WERI-Rb-1 (cell line): ENCODE measurements at places on chromosomes 5 and 9.

DNA sequence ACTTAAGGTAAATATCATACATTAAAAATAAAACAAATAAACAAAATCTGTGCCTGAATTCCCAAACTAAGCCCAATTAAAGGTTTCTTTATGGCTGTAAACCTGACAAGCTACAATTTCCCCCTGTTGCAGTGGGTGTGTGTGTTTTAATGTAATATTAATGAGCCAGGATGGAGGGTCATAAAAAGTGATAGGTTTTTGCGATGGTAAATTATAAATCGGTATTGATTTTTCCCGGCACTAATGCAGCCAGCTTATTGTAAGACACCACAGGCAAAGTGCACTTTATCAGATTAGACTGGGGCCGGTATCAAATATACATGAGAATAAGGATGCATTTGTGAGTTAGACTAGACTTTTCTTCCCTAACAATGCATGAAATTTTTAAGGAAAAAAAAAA is 120.4 kb downstream of the EBF1 start:
- peak; percentile 16 for DNase-seq

- no peak for DNase-seq
Measured at GRCh38 chr9:76697554-76697953, 66.7 kb upstream of the PCA3 start.

DNA sequence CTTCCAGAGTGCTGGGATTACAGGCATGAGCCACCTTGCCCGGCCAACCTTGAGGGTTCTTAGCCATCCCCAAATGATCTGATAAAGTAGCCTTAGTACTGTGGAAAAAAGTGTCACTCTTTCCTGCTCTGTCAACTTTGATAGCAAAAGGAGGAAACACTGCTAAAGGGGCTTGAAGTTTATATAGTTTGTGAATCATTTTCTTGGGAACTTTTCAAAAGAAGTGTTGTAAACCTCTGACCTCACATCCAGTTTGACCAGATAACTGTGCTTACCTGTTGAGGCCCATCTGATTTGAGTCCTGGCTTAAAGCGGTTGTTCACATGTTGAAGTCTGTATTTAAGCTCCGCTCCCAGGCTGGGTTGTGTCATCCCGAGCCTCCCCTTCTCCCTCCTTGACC is 303.3 kb downstream of the DOCK8 start:
- no peak for DNase-seq

GRCh38 chr5:1173485-1174070 is 27.8 kb upstream of the SLC6A19 start:
- no peak for DNase-seq

DNA sequence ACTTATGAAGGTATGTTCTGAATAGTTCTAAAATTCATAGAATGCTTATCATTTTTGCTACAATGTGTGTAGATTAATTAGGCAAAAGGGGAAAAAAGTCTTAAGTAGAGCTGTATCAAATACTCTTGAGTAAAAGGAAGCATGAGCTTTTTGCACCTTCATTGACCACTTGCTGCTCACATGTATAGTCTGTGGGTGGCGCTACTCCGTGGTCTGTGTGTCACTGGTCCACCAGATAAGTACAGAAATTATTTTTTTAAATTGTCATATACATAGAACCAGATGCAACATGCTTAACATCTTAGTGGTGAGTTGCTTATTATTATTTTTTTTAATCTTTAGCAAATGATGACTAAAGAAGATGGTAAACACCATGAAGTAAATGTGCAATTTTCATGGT is 130.2 kb downstream of the MAN2A1 start:
- DNase-seq = no peak

DNA sequence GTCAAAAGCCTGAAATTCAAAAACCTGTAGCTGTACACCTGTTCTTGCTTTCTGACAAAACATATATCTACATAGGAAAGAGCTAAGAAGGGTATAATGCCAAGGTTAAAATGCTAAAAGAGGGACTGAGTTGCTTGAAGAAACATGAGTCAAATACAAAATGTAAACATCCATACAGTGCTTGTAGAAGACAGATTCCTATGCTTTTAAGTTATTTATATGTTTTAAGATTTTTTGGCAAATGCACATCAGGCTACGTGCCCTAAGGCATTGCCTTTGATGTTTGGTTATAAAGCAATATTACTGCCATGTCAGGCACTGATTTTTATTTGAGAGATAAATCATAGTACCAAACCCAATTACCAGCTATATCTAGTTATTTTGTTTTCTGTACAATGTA is 269.0 kb downstream of the EDIL3 start:
- no peak for DNase-seq

GRCh38 chr9:120431268-120431667 is 148.7 kb downstream of the CDK5RAP2 start:
- no peak for DNase-seq

DNA sequence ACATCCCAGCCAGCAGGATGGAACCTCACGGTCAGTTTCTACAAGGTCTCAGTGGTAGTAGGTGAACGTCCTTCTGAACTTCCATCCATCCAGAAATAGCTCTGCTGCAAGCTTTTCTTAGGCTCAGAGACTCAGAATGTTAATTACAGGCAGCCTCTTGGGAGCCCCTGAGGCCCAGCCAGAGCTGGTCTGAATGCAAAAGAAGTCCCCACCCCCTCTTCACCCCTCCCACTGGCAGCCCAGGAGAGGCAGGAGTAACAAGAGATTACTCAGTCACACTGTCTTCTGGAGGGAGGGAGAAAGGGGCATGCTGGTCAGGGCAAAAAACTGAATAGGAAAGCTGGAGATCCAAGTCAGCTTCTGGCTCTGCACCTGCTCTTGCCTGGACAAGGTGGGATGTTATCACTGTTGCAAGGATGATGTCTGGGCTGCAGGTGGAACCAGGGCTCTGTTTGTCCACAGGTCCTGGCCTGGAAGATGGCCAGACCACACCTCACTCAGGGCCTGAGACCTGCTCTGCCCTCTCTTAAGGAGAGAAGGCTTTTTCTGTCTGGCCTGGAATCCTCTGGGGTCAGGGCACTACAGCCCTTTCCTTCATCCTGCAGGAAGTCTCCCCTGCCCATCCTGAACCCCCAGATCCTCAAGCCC is 9.1 kb downstream of the ENHO start:
- peak; percentile 46 for DNase-seq

DNA sequence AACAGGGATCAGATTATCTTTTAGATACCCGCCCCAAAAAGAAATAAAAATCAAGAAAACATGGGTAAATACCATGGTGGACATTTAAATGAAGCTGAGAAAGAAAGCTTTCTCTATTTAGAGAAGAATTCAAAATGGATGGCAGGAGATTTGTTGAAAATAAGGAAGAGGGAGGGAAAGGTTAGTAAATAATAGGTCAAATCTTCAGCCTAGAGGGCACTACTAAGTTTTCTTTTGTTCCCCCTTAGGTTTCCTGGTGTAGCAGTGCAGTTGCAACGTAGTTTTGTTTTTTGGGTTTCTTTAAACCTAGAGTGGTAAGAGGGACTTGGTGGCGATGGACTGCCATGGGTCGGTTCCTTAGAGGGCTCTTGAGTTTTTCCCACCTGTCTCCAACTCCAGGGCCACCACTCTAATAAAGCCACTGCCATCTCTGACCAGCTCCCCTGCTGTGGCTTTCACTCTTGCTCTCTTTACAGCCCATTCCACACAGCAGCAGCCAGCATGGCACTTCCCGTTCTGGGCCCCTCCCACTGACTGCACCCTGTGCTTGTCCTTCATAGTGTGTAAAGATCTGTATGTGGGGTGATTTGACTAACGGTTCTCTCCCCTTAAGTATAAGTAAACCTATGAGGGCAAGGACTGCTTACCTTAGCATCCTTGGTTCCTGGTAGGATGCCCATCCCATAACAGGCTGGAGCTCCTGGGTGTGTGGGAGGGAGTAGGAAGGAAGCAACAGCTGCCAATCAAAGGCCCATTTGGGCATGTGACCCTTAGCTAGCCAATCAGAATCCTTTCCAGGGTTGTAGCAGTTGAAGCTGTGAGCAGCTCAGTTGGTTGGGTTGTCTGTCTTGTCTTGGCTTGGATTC is 118.3 kb downstream of the SLC1A3 start:
- DNase-seq = no peak

- no peak for DNase-seq
Measured at GRCh38 chr5:176820937-176821336, 10.6 kb downstream of the UNC5A start.

- no peak for DNase-seq
Measured at GRCh38 chr5:63655043-63655442, 307.2 kb downstream of the HTR1A start.

GRCh38 chr5:36535859-36536615 is 70.4 kb upstream of the SLC1A3 start:
- no peak for DNase-seq

- no peak for DNase-seq
Measured at GRCh38 chr9:88041447-88041846, 67.1 kb upstream of the CDK20 start.

DNA sequence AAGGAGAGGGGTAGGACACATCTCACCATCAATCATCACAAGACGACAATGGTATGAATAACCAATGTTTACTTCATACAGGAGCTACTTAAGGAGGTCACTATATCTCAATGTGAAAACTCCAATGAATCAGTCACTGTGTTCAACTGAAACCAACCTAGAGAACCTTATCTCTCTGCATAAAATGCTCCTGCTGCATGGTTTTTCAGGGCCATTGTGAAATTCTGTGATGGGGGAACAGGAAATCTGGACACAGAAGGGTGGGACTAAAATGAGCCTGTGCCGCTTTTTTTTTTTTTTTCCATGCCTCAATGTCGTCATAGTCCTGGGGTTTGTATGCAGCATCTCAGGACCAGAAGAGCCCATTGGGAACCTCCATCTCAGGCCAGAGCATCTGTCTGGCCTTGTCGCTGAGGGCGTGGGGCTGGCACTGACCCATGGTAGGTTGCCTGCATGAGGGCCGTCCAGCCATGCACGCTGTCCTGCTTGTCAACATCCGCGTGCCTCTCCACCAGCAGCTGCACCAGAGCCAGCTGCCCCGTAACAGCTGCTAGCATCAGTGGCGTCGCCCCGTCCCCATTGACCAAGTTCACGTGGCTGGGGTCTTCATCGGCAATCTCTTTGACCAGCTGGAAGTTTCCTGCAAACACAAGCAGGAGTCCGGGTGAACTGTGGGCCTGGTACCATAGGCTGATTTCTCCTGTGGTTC is 12.7 kb downstream of the ANKS6 start:
- no peak for DNase-seq

GRCh38 chr9:1722404-1722803 is 292.7 kb upstream of the SMARCA2 start:
- no peak for DNase-seq

- DNase-seq = peak; percentile 56
Measured at GRCh38 chr5:147223948-147224791, 10.7 kb upstream of the STK32A start.

DNA sequence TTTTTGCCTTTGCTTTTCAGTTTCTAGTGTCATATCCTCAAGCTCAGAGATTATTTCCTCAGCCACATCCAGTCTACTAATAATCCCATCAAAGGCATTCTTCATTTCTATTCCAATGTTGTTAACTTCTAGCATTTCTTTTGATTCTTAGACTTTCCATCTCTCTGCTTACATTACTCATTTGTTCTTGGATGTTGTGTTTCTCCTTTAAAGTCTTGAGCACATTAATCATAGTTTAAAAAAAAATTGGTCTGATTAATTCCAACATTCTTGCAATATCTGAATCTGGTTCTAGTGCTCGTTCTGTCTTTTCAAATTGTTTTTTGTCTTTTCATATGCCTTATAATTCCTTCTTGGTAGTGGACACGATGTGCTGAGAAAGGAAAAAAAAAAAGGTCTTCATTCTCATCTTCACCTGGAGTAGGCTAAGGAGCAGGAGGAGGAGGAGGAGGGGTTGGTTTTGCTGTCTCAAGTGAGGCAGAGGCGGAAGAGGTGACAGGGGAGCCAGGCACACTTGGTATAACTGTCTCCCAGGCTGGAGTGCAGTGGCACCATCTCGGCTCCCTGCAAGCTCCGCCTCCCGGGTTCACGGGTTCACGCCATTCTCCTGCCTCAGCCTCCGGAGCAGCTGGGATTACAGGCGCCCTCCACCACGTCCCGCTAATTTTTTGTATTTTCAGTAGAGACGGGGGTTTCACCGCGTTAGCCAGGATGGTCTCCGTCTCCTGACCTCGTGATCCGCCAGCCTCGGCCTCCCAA is 16.3 kb downstream of the PRXL2C start:
- no peak for DNase-seq

DNA sequence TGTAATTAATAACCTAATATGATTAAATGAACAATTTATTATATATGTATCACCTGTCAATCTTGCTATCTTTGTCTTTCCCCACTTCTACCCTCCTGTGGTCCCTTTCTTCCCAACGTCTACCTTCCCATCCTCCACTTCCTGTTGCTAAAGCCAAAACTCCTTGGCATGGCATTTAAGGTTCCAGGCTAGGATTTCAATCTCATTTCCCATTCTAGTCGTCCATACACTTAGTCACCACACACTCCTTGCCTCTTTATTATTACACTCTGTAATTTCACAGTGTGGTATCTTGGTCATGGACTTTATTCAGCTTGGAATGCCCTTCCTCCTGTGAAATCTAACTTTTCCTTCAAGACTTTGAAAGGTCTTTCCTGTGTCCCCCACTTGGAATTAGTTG is 115.3 kb downstream of the SEMA6A start:
- no peak for DNase-seq

DNA sequence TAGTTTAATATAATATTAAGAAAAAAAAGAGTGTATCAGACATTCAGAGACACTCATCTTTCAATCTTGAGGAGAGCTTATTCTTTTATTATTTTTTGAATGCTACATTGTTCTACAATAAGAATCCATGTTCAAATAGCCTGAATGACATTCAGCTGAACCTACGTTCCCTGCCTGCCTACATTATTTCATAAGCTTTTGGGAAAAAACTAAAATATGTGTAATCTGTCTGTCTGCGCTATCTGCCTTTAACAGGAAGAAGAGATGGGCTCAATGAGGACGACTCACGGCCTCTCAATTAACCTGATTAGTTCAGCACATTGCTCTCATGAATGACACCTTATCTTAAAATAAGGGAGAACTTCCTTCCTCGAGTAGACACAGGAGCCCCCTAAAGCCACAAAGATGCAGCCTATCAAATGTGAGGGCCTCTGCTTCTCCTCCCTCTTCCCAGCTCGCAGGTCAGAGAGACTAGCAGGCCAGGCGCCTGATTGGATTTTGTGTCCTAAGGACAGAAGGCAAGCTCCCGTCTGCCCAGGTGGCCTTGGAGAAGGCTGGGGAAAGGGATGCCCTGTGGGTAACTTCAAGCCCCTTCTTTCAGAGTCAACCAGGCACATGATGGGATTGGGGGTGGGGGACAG is 37.8 kb downstream of the EBF1 start:
- peak; percentile 51 for DNase-seq

DNA sequence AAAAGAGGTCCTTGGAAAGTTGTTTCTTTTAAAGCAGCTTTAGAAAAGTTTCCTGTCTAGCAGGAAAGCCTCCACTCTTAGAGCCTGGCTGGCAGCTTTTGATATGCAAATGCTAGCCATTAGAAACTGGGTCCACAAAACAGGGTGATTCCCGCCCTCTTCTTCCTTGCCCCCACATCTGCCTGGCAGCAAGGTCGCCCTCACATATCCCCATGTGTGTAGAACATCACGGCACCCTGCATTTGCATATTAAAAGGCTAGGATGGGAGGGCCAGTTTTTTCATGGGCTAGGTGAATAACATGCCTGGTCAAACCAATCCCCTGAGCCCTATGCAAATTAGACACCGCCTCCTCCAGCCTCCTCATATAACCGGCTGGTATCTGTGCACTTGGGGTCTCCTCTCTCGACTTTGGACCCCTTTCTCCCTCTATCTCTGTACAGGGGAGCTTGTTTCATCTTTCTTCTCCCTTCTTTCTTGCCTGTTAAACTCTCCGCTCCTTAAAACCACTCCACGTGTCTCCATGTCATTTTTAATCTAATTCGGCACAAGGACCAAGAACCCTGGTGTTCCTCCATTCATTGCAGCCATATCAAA is 426.8 kb upstream of the CTNND2 start:
- DNase-seq = no peak

- no peak for DNase-seq
Measured at GRCh38 chr9:97791542-97791941, 61.5 kb upstream of the FOXE1 start.
